ENCODE measurements at places on chromosomes 12 and 14.
A peak's percentile ranks its signal among the peaks of the same experiment; 100 is the strongest.

DNA sequence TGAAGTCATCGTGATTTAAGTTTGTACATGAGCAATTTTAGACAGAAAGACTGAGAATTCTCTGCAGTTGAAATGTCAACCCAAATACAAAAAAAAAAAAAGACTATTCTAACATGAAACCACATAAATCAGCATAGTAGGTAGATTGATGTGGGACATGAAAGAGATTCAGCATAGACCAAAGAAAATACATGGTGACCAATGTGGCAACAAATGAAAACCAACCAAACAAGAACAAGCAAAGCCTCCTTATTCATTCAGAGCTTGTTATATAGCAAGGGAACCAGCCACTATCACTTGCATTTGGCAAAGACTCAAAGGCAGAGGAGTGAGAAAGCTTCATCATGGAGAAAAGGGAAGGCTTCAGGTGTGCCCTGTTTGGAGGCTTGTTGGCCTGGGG lies 144.4 kb upstream of the TMPO start:
- no peak for DNase-seq

DNA sequence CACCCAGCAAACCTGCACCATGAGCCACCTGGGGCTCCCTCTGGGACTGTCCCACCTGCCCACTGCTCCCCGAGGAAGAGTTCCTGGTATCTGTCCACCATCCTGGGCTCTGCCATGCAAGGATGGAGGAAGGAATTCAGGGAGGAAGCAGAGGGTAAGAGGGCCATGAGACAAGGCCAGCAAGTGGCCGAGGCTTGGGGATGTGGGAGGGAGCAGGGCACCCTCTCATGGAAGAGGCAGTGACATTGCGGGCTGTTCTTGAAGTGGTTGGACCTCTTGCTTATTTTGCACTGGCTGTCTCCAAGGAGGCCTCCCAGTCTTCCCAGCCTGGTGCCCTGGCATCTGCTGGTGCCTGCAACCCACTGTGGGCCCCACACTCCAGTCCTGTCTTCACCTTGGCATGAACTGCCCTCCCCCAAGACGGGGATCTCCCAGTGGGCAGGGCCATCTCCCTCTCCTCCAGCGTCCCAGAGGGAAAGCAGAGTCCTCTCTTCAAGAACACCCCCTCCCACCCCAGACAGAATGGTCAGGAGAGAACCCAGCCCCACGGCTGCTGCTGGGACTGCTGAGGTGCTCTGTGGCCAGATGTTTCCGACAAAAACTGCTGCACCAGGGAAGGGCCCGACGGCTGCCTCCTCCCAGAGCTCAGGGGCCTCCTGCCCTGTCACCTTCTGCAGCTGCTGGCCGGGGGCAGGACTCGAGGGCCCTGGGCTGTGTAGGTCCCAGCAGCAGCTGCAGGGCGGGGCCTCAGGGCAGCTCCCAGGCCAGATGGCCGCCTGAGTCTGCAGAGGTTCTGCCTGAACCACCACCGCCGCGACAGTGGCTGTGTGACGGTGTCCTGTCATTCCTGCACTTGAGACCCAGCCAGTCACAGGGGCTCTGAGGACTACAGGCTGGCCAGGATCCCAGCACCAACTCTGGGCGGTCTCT lies 1.8 kb upstream of the AKT1 start:
- no peak for DNase-seq

- no peak for DNase-seq
These were observed 5.5 kb upstream of the GPR132 start for GRCh38 chr14:105070760-105071137.

GRCh38 chr14:105913861-105914260 lies 387.5 kb downstream of the TMEM121 start:
- no peak for DNase-seq

DNA sequence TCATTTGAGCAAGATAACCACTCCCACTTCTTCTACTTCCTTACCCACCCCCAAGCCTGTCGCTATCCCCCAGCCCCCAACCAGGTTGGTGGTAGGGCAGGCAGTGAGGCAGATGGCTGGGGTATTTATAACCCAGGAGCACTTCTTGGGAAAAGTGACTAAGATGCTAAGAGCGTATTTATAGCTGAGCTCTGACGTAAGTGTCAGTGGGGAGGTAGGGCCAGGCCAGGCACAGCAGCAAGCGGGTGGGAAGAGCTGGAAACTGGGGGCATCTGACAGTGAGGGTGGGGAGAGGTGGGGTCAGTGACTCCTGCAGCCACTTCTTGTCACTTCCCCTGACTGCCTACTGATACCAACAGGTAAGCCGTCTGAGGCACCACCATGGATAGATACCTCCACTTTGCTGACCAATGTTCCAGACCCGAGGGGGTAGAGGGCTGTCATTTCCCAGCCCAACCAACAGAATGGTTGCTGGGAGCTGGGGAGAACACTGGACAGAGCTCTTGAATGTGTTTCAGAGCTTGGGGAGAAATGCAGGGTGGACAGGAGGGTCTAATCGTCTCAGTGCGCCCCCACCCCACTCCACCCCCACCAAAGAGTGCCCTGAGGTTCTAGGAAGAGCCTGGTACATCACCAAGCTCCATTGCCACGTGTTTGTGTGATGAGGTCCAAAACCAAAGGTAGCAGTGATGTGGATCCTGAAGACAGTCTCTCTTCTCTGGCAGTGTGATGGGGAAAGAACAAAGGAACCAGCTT lies 2.7 kb upstream of the INHBE start:
- DNase-seq, result no peak

- no peak for DNase-seq
These were observed 7.8 kb upstream of the OTUB2 start for GRCh38 chr14:94018308-94018707.

- DNase-seq, result no peak
These were observed 49.2 kb downstream of the MBIP start for GRCh38 chr14:36271222-36271621.

DNA sequence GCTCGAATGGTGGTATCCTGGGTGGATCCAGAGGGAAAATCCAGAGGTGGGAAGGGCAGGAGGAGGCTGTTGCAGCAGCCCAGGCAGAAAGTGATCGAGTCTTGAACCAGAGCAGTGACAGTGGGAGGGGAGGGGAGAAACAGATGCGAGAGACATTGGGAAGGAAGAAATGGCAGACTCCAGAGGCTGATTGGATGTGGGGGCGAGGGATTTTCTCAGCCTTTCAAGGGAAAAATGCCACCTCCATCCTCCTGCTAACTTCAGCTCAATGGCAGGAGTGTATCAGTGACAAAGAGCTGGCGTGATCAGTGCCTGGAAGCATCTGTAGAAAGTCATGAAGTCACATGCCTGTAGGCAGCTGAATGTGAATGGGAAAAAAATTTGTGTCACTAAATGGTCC lies 38.6 kb upstream of the NRXN3 start:
- no peak for DNase-seq

DNA sequence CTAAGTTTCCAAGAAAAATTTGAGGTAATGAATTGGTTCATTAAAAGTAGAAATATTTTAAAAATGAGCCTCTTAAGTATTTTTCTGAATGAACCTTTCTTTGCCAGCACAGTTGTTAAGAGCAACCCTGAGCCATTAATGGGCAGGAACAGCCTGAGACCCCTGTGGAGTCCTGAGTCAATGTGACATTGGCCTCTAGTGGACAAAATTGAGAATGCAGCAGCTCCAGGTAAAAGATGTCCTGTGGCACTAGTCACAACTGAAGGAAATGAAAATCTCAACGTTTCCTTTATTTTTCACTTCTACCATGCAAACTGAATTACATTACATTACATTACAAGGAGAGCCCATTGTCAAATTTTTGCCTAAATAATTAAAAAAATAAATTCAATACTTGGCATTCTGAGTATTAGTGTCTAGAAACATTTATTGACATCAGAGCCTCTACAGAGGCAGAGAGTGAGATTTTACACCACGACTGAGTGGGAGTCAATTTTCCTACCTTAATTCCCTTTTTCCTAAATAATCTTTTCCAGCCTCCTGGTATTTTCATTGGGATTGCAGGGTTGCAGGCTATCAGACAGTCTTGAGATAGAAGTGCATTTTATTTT lies 135.7 kb downstream of the PPM1H start:
- peak; percentile 66 for DNase-seq

GRCh38 chr12:54126029-54126695 lies 62.6 kb downstream of the SMUG1 start:
- no peak for DNase-seq

DNA sequence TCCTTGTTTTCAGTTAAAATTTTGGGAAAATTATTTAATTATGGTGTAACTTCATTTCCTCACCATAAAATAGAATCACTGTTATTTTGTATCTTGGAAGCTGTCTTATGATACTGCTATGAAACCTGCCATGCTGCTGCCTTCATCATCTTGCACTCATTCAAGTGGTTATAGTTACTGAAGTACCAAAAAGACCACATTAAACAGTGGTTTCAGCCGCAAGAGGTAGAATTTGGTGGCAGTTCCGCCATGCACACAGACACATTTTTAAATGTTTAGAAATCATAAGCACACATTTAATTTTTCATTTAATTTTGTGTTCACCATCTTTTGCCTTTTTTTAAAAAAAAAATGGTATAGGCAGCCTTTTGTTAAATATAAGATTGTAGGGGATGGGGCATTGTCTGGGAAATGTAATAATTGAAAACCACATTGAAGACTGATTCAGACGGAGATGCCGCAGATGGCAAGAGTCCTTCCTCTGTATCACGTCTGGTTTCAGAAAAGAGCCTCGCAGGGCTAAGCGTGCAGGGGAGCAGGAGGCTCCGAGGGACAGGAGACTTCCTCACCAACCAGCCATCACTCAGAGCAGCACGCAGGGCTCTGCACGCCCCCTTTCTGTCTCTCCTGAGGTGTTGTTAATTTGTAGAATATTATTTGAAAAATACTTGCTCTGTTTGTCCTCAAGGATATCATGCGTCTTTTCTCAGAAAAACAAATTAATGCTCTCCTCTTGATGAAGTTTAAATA lies 115.2 kb upstream of the PELI2 start:
- peak; percentile 6 for DNase-seq

DNA sequence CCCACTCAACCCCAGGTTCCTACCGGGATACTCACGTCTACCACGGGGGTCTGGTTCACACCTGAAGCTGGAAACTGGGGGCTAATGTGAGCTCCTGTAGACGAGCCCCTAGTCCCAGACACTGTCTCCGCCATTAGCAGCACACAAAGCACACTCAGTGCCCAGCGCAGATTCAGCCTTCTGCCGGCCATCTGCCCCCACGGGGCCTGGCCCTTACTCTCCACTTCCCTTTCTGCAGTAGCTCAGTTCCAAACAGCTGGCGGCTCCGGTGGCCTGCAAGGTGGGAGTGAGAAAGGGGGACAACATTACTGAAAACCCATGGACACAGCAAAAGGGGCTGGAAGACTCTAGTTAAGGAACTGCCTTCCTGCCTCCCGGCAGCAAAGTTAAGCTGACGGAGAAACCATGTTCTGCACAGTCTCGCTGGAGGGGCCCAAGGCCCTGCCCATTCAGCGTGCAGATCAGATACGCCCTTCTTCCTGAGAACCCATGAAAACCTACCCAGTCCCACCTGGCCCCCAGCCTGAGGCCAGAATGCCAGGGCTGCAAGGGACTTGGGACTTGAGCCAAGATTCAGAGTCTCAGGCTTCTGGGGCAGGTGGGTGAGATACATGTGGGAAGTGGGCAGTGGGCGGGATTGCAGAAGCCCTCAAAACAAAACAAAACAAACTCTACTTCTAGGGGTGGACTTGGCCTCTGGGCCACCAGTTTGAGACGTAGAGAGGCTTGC lies 2.1 kb downstream of the SLC8B1 start:
- DNase-seq, result no peak

- DNase-seq, result no peak
These were observed 70.9 kb downstream of the DERA start for GRCh38 chr12:15982071-15982470.

Data from NCI-H1930 (cell line).